ENCODE measurements at places on chromosomes 3 and 15. TPM values are rescaled to one million over a fixed set of nuclear protein-coding genes. Genes with fewer than 3 reads are reported as not detected.

The CYP8B1 gene
- polyA plus RNA-seq = not detected

The CAMK2N2 gene
- polyA plus RNA-seq = not detected

The CHRM5 gene
- polyA plus RNA-seq = not detected

The RPP25 gene
- polyA plus RNA-seq = 2.1 TPM

The SIDT1 gene
- polyA plus RNA-seq = 11.8 TPM

The UROC1 gene
- polyA plus RNA-seq = not detected

GRCh38 chr3:127366383-127366782 is 78.5 kb upstream of the PRR20G start:
- no peak overlapping the region for H3K4me3 ChIP-seq
- no peak for DNase-seq
- no peak overlapping the region for H3K27ac ChIP-seq
- no peaks in the 10 kb centered on the region for H3K4me1 ChIP-seq
- no peaks in the 10 kb centered on the region for H3K36me3 ChIP-seq
- peaks cover 2% of the 10 kb centered on the region for H3K27me3 ChIP-seq

- no peaks in the 10 kb centered on the region for H3K4me1 ChIP-seq
- DNase-seq = no peak
- H3K27ac ChIP-seq = no peak overlapping the region
Measured at GRCh38 chr3:99532246-99532645, 106.1 kb upstream of the COL8A1 start.

DNA sequence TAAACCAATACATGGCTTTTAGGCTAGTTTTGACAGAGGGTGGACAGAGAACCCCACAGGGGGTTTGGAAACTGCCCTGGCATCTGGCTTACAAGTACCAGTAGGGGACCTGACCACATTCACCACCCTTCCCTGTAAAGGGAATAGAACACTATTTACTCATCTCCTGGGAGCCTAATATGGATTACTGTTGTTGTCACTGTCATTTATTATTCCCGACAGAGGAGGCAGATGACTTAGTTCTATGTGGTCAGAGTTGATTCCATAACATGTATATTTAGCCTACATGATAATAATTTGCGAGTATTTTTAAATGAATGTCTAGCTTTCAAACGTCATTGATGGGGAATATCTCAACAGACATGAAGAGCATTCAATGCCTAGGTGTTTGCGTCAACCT is 15.9 kb downstream of the ZBTB38 start:
- H3K36me3 ChIP-seq = no peaks in the 10 kb centered on the region
- no peak for DNase-seq
- H3K4me1 ChIP-seq = peaks cover 6% of the 10 kb centered on the region
- no peak overlapping the region for H3K4me3 ChIP-seq

- H3K27ac ChIP-seq = no peak overlapping the region
- H3K27me3 ChIP-seq = peaks cover 3% of the 10 kb centered on the region
- peaks cover 4% of the 10 kb centered on the region for H3K36me3 ChIP-seq
- H3K4me3 ChIP-seq = no peak overlapping the region
- no peaks in the 10 kb centered on the region for H3K4me1 ChIP-seq
Measured at GRCh38 chr3:121951291-121951919, 57.2 kb downstream of the SLC15A2 start.

- no peak overlapping the region for H3K4me3 ChIP-seq
- peaks cover 10% of the 10 kb centered on the region for H3K27me3 ChIP-seq
- H3K4me1 ChIP-seq = peaks cover 10% of the 10 kb centered on the region
- H3K36me3 ChIP-seq = no peaks in the 10 kb centered on the region
- no peak for DNase-seq
Measured at GRCh38 chr3:156602424-156602823, 47.5 kb upstream of the SSR3 start.

- H3K27me3 ChIP-seq = peaks cover 6% of the 10 kb centered on the region
- H3K4me1 ChIP-seq = no peaks in the 10 kb centered on the region
- H3K4me3 ChIP-seq = no peak overlapping the region
- H3K27ac ChIP-seq = no peak overlapping the region
Measured at GRCh38 chr3:123870033-123870432, 14.1 kb downstream of the MYLK start.

GRCh38 chr3:171349392-171349791 is 110.8 kb downstream of the TNIK start:
- DNase-seq = no peak
- H3K4me1 ChIP-seq = peaks cover 100% of the 10 kb centered on the region
- H3K27ac ChIP-seq = no peak overlapping the region
- no peaks in the 10 kb centered on the region for H3K27me3 ChIP-seq
- no peaks in the 10 kb centered on the region for H3K36me3 ChIP-seq

- no peaks in the 10 kb centered on the region for H3K4me1 ChIP-seq
- no peaks in the 10 kb centered on the region for H3K36me3 ChIP-seq
- no peak overlapping the region for H3K4me3 ChIP-seq
- no peak for DNase-seq
- H3K27ac ChIP-seq = no peak overlapping the region
Measured at GRCh38 chr3:87575550-87575949, 299.2 kb upstream of the POU1F1 start.

DNA sequence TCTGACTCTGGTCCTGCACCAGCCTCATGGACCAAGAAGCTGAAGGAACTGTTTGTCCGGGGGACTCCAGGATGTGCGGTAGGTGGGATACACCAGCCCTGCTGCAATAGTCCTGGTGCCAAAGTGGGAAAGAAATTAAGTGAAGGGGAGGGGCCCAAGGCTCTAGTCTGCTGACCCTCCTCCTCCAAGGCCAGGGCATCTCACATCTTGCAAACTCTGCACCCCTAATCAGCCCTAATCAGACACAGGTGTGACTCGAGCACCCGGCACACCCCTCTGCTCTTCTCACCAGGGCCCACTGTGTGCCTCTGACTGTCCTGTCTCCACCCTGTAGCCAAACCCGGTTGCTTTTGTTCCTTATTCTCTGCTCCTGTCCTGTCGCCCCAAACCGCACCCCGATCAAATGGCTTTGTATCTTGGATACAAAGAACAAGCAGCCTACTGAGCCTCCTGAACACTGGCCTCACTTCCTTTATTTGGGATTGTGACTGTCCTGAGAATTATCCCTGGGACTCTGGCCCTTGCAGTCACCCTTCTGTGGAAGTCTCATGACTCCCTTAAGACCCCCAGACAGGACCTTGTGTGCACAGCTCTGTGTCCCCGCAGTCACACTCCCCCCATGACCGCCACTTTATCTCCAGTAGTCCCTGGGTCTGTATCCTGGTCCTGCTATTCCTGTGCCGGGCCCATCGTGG is 26.7 kb upstream of the SLC41A3 start:
- no peak overlapping the region for H3K27ac ChIP-seq
- no peak for DNase-seq
- H3K4me1 ChIP-seq = no peaks in the 10 kb centered on the region
- H3K27me3 ChIP-seq = peaks cover 2% of the 10 kb centered on the region
- H3K4me3 ChIP-seq = no peak overlapping the region

DNA sequence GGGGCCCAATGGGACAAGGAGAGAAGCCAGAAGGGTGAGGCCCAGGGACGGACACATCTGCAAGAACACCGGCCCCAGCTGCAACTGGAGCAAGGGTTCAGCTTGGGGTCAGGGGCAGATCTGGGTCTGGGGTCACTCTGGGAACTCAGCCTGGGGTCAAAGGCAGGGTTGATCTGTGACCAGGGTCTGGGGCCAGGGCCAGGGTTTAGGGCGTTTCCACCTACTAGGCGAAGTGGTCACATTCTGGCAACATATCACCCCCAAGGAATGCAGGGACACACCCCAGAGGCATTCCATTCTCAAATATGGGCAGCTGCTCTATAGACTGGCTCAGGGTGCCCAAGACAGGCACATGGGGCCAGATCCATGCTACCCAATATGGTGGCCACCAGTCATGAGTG is 9.0 kb downstream of the UROC1 start:
- no peak overlapping the region for H3K27ac ChIP-seq
- peaks cover 2% of the 10 kb centered on the region for H3K27me3 ChIP-seq
- no peaks in the 10 kb centered on the region for H3K4me1 ChIP-seq
- H3K4me3 ChIP-seq = no peak overlapping the region

- peaks cover 1% of the 10 kb centered on the region for H3K27me3 ChIP-seq
- no peak overlapping the region for H3K4me3 ChIP-seq
- no peak overlapping the region for H3K27ac ChIP-seq
- DNase-seq = no peak
- H3K4me1 ChIP-seq = no peaks in the 10 kb centered on the region
Measured at GRCh38 chr3:150906461-150906860, 1.2 kb upstream of the MINDY4B start.

DNA sequence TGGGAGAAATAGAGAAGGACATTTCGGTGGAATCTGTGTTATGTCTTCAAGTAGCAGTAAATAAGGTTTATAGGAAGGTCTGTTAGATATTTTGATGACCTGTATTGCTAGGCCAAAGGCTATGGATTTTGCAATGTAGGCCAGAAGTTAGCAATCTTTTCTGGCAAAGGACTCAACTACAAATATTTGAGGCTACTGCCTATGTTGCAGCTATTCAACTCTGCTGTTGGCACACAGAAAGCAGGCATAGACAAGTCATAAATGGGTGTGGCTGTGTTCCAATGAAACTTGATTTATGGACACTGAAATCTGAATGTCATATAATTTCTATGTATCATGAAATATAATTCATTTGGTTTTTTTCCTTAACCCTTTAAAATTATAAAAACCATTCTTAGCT is 438.7 kb upstream of the C2CD4B start:
- H3K4me1 ChIP-seq = no peaks in the 10 kb centered on the region
- H3K36me3 ChIP-seq = no peaks in the 10 kb centered on the region
- no peak overlapping the region for H3K4me3 ChIP-seq
- no peak overlapping the region for H3K27ac ChIP-seq
- no peak for DNase-seq

DNA sequence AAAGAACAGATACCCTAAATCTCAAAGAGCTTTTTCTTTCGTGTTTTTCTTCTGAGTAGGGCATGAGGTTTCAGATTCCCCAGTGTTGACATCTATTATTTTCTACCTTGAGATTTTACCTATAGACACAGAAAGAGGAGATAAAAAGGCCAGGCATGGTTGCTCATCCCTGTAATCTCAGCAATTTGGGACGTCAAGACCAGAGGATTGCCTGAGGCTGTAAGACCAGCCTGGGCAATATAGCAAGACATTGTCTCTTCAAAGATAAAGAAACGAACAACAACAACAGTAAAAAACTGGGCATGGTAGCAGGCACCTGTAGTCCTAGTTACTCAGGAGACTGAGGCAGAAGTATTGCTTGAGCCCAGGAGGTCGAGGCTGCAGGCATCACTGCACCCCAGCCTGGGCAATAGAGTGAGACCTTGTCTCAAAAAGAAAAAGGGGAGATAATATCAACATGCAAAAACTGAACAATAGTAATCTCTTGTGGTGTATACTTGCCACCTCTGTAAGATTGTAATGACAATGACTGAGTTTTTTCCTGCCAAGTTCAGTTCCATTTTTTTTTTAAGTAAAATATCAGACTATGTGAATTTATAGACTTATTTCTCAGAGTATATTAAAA is 71.3 kb downstream of the MBNL1 start:
- no peak overlapping the region for H3K4me3 ChIP-seq
- no peaks in the 10 kb centered on the region for H3K27me3 ChIP-seq
- no peak for DNase-seq
- peaks cover 13% of the 10 kb centered on the region for H3K36me3 ChIP-seq
- H3K4me1 ChIP-seq = peaks cover 72% of the 10 kb centered on the region

DNA sequence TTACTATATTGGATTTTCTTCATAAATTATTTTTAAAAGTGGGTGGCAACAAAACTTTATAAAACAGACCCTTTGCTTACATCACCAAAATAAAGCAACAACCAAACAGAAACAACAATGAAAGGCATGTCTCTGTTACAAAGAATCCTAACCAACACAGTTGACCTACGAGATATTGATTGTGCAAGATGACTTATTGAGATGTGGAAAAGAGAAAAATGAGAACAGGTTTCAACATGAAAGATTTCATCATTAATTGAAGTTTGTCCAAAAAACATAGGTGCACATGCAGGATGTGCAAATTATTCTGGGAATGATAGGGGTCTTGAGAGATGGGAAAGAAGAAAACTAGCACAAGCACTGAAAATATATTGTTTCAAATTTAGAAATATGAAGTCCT is 9.0 kb downstream of the GMNC start:
- peaks cover 2% of the 10 kb centered on the region for H3K27me3 ChIP-seq
- H3K36me3 ChIP-seq = no peaks in the 10 kb centered on the region
- DNase-seq = no peak
- H3K4me3 ChIP-seq = no peak overlapping the region
- no peaks in the 10 kb centered on the region for H3K4me1 ChIP-seq

DNA sequence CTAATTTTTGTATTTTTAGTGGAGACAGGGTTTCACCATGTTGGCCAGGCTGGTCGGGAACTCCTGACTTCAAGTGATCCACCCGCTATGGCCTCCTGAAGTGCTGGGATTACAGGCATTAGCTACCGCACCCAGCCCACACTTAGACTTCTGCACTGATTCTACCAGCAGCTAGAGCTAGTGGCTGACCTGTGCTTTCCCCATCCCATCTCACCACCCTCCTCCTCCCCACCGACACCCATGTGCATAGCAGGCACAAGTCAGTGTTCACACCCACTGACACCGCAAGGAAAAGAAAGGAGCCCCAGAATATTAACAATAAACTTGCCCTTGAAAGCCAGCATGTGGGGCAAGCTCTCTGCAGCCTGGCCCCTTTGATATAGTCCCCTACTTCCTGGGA is 11.2 kb upstream of the ABTB1 start:
- DNase-seq = no peak
- H3K4me3 ChIP-seq = no peak overlapping the region
- H3K27me3 ChIP-seq = peaks cover 2% of the 10 kb centered on the region
- no peaks in the 10 kb centered on the region for H3K4me1 ChIP-seq
- no peak overlapping the region for H3K27ac ChIP-seq

DNA sequence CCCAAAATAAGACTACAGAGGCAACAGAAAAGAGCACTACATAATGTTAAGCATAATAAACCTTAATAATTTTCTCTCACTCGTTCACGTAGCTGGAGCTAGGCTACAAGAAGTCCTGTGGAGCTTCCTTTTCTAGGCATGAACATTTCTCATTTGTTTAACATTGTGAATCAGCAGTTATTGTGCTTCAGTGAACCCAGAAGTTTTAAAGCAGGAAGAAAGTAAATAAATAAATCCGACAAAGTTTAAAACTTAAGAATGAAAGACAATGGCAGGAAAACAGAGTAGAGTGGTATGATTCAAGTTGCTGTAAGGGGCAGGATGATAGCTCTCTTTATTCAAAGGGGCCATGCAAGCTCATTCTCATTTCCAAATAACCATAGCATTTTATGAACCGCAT is 191.8 kb downstream of the LSAMP start:
- H3K36me3 ChIP-seq = no peaks in the 10 kb centered on the region
- H3K4me1 ChIP-seq = no peaks in the 10 kb centered on the region
- no peak overlapping the region for H3K27ac ChIP-seq
- no peak for DNase-seq
- H3K4me3 ChIP-seq = no peak overlapping the region
- no peaks in the 10 kb centered on the region for H3K27me3 ChIP-seq

GRCh38 chr3:126832933-126833332 is 128.9 kb downstream of the CHCHD6 start:
- H3K4me1 ChIP-seq = no peaks in the 10 kb centered on the region
- no peak overlapping the region for H3K27ac ChIP-seq
- no peak for DNase-seq
- no peak overlapping the region for H3K4me3 ChIP-seq
- no peaks in the 10 kb centered on the region for H3K36me3 ChIP-seq

DNA sequence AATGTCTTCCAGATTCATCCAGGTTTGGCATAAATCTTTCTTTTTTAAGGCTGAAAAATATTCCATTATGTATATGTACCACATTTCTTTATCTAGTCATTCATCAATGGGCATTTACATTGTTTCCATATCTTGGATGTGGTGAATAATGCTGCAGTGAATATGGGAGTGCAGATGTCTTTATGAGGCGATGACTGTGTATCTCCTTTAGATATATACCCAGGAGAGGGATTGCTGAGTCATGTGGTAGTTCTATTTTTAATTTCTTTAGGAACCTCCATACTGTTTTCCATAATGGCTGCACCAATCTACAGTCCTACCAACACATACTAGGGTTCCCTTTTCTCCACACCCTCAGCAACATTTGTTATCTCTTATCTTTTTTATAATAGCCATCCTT is 96.3 kb downstream of the LRRC28 start:
- no peak overlapping the region for H3K4me3 ChIP-seq
- no peak for DNase-seq
- no peaks in the 10 kb centered on the region for H3K27me3 ChIP-seq
- no peaks in the 10 kb centered on the region for H3K4me1 ChIP-seq
- H3K27ac ChIP-seq = no peak overlapping the region

Measured in immature natural killer cell (primary cell).